ENCODE measurements at places on chromosomes 11 and 22.

DNA sequence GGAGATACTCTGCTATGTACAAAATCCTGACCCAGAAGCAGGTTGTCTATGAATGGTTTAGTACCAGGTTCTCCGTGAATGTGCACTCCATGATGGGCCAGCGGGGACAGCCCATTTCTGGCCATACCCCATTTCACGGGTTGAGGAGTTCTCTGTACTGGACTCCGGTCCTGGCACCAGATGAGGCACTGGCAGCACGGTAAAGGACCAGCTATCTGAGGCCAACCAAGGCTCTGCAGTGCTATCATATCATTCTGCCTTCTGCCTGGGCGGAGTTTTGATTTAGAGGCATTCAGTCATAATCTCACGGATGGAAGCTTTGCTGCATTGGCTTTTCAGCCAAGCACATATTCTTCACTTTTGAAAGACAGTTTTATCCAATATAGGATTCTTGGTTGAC lies 18.5 kb upstream of the KMT5B start:
- DNase-seq, result no peak

- no peak for DNase-seq
Observed at GRCh38 chr11:76732643-76733042, 50.5 kb upstream of the TSKU start.

DNA sequence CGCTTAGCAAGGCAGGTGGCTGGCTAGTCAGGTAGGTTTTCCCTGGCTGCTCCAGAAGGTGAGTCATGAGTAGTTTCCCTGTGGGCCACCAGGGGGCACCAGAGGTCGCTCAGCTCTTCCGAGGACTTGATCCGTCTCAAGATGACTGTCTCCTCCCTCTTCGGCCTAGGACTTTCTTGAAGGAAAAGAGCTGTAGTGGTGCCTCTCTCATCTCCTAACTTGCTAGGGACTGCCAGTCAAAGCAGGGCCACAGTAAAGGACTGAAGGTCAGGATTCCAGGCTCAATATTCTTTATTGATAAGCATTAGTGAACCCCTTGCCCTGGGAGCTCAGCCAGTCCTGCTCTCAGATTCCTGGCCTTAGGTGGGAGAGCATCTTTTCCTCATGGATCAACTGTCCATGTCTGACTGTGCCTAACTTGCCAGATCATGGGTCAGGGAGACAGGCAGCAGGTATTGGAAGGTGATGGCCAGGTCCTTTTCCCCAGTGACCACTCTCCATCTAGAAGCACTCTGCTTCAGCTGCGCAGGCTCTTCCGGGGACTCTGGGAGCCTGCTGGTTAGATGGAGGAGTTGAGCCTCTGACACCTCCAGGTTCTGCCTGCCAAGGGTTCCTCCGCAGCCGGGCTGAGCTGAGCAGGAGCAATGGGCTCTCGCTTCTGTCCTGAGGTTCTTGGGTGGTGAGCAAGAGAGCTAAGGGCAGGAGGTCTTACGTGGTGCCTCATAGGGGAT lies 1.9 kb downstream of the POLD4 start:
- peak; percentile 41 for DNase-seq

- no peak for DNase-seq
Observed at GRCh38 chr22:23076896-23077572, 6.7 kb downstream of the GNAZ start.

- no peak for DNase-seq
Observed at GRCh38 chr22:19991645-19992451, 24.8 kb downstream of the ARVCF start.

- no peak for DNase-seq
Observed at GRCh38 chr11:82034527-82034926, 699.1 kb downstream of the FAM181B start.

DNA sequence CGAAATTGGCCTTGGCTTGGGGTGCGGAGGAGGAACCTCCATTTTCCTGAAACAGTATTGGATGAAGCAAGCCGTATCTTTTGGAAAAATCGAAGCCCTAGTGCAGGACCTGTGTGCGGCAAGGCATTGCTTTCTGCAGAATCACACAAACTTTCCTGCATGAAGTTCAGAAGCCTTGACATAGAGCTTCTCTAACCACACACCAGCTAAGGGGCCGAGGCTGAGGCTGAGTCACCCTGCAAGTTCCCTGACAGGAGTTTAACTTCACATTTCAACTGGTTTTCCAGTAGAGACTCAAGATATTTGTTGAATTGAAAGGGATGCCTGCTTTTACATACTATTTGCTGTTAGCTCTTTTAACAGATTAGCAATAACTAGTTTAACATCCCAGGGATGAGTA lies 67.8 kb downstream of the TCF20 start:
- no peak for DNase-seq

DNA sequence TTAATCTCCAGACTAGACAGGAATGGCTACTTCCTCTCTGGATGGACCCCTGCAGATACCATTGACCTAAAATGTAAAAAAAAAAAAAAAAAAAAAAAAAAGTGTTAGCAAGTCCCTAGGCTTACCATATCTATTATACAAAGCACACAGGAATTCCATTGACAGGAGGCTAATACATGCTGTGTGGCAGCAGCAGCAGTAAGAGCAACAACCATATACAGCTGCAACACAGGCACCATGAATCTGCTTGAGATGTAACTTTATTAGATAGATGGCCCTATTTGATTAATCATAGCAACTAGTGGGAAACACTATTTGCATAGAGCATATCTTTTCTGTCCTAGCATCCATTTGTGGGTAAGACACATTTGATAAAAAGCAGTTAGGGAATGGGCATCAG lies 1447.1 kb downstream of the FAM181B start:
- no peak for DNase-seq

- DNase-seq, result no peak
Observed at GRCh38 chr11:17859552-17859951, 125.0 kb downstream of the KCNC1 start.

DNA sequence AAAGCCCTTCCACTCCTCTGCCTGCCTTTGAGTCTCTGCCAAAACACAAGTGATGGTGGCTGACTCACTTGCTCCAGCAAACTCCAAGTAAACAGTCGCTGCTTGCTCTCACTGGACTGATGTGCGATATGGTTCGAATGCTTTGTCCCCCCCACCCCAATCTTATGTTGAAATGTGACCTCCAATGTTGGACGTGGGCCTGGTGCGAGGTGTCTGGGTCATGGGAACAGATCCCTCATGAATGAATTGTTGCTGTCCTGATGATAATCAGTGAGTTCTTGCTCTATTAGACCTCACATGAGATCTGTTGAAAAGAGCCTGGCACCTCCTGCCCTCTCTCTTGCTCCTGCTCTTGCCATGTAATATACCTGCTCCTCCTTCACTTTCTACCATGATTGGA lies 747.9 kb downstream of the OPCML start:
- DNase-seq, result no peak

DNA sequence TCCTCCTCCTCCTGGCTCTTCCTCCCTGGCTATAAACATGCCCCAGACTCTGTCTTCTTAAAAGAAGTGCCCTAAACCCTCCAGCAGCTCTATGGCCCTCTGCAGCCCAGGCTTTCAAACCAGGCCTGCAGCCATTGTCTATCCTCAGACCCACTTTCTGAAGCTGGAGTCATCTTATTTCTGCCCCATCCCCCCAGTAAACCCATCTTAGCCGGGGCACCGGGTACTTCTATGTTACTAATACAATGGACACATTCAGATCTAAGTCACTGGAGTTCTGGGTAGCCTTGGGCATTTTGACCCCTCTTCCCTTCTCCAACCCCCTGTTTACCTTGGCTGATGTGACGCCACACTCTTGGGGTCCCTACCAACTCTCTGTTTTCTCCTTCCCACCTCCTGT lies 29.7 kb upstream of the CACNG2 start:
- no peak for DNase-seq

GRCh38 chr11:17575431-17576425 lies 28.7 kb downstream of the OTOG start:
- no peak for DNase-seq

GRCh38 chr11:97487387-97487786 lies 1097.6 kb downstream of the JRKL start:
- DNase-seq, result no peak

- DNase-seq, result no peak
Observed at GRCh38 chr22:30182350-30182745, 64.2 kb downstream of the LIF start.

DNA sequence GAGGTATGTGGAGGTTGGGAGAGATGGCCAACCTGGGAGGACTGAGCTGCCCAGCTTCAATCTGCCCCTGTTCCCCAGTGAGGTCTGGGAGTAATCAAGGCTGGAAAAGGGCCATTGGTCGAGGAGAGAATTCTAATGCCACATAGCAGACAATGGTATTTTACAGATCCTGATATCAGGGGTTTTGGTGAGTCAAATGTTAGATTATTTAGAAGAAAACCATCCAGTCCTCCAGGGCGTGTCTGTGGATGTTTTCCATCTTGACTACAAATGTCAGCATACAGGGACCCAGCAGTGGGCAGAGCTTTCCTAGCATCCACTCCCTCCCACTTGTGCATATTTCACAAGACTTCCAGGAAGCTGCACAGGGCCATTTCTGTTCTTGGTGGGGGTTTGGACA lies 107.9 kb downstream of the SCN3B start:
- DNase-seq, result no peak

GRCh38 chr11:76226626-76227025 lies 20.3 kb upstream of the WNT11 start:
- DNase-seq, result no peak

DNA sequence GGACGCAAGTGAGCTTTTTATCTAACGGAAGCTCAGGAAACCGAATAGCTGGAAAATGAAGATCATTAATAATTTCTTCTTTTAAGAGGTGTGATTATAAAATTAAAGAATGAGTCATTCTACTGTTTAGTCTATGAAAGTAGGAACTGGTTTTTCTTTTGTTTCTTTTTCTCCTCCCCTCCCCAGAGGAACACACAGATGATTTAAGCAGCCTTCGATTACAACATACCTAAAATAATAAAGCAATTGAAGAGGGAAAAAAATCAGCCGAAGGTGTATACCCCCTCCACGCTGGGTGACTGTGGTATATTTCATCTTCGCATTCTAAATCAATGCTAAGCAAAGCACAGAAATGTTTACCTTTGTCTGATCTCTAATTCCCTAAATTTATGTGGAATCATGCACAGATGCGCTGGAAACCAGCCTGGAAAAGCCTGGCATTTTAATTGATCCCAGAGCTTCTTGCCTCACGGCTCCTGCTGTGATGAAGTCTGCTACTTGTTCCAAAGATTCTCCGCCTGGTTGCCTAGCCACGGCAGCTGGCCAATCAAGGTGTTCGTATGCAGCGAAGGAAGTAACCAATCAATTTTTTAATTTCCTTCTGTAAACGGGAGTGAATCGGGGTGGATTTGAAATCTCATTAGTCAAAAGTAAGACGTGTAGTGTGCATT lies 133.9 kb downstream of the FANCF start:
- DNase-seq, result no peak

GRCh38 chr11:15889363-15890030 lies 466.8 kb downstream of the SOX6 start:
- DNase-seq, result no peak

GRCh38 chr11:14312736-14313438 lies 46.1 kb downstream of the RRAS2 start:
- no peak for DNase-seq

- DNase-seq, result no peak
Observed at GRCh38 chr11:73176145-73176873, 34.2 kb upstream of the FCHSD2 start.

DNA sequence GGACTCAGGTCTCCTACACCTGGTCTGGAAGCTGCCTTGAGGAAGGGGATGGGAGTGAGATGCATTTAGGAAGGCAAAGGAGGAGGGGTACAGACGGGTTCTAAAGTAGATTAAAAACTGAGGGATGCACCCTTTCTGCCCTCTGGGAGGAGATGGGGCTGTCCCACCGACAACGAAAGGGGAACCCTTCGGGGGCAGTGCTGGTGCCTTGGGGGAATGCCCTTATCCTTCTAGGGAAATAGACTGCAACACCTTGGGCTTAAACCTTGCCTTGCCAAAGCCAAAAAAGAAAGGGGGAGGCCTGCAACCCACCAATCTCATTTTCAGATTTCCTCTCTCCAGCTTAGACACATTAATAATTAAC lies 89.8 kb downstream of the PLEKHA7 start:
- no peak for DNase-seq

- DNase-seq, result no peak
Observed at GRCh38 chr11:12906501-12906900, 102.6 kb upstream of the RASSF10 start.

- no peak for DNase-seq
Observed at GRCh38 chr11:88434333-88434976, 96.9 kb upstream of the CTSC start.

DNA sequence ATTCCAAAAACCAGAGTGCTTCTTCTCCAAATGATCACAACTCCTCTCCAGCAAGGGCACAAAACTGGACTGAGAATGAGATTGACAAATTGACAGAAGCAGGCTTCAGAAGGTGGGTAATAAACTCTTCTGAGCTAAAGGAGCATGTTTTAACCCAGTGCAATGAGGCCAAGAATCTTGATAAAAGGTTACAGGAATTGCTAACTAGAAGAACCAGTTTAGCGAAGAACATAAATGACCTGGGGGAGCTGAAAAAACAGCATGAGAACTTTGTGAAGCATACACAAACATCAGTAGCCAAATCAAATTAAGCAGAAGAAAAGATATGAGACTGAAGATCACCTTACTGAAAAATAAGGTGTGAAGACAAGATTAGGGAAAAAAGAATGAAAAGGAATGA lies 15.5 kb downstream of the OR52M1 start:
- no peak for DNase-seq

- DNase-seq, result no peak
Observed at GRCh38 chr11:121890946-121891515, 225.0 kb downstream of the BLID start.

DNA sequence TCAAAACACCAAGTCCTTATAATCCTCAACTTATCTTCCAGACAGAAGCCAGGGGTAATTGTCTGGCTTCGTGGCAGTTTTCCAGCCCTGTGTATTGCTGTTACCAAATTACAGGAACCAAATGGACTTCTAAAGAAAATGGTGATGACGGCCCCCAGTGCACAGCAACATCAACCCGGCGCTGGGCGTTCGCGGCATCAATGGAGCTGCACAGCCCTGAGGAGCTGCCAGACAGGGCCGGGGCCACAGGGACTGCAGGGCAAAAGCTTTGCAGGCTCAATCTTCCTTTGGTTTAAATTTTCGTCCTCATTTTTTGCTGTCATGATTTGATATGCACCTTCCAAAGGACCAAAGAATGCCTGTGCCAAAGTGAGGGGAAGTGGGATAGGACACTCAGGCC lies 292.5 kb downstream of the BRD1 start:
- DNase-seq, result no peak

- DNase-seq, result no peak
Observed at GRCh38 chr11:12279672-12280108, 97.7 kb upstream of the PARVA start.

GRCh38 chr11:130850185-130850944 lies 65.9 kb downstream of the SNX19 start:
- DNase-seq, result no peak

DNA sequence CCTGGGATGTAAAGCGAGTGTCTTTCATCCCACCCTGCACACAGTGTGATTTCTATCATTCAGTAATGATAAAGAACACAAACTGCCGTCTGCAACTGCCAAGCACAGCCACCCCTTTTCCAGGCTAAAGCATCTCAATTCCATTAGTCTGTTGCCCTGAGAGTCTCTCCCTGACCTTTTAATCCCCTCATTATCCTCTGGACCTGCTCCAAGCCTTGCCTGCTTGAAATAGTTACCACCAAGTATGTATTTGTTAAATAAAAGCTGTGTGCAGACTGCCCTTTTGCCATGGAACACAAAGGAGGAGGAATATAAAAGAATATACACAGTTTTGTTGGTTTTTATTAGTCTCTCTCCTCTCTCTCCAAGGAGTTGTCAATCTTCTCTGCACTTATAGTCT lies 13.0 kb downstream of the GRAP2 start:
- no peak for DNase-seq

GRCh38 chr11:35934271-35934670 lies 9.6 kb upstream of the LDLRAD3 start:
- no peak for DNase-seq

GRCh38 chr11:111176603-111177002 lies 68.9 kb upstream of the POU2AF2 start:
- no peak for DNase-seq

Measured in effector CD8-positive, alpha-beta T cell (primary cell).